ENCODE measurements at places on chromosomes 7 and 10.

DNA sequence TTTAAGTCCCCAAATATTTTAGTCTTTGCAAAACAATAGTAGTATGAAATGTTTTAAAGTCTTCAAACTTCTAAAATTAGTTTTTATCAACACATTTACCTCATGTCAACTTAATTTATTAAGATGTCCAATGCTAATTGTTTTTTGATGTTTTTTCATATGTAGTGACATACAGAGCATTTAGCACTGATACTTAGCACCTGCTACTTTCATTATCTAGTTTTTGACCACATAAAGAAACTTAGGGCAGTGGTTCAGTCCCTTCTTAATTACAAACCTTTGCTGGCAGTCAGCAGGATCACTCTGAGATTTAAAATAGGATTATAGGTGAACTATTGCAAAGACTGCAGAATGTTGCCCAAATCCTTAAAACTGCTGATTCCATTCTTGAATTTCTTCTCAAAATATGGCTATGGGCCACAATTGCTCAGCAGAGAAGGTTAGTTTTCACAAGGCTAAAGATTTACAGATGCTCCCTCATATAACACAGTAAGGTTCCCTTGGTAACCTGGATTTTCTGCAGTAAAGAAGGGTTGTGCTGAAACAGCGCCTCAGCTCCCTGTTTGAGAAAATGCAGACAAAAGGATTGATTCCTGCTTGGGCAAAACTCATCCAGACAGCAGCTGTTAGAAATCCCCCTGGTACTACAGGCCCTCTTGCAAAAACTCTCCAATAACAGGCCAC lies 3.4 kb downstream of the GPR85 start:
- no peak for DNase-seq

DNA sequence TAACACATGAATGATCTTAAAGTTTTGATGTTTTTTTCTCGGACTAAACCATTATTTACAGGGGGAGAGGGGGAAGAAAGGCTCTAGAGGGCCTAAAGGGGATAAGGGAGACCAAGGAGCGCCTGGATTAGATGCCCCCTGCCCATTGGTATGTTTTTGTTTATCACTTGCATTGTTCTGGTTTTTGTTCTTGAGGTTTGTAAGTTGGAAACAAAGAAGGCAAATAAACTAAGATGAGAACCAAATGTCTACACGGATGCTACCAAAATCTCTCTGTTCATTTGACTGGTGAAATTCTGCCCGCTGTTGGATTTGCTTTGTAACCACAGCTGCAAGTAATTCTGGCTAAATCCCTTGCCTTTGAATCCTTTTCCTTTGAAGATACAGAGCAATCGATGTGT lies 99.8 kb upstream of the MACROH2A2 start:
- DNase-seq, result no peak

DNA sequence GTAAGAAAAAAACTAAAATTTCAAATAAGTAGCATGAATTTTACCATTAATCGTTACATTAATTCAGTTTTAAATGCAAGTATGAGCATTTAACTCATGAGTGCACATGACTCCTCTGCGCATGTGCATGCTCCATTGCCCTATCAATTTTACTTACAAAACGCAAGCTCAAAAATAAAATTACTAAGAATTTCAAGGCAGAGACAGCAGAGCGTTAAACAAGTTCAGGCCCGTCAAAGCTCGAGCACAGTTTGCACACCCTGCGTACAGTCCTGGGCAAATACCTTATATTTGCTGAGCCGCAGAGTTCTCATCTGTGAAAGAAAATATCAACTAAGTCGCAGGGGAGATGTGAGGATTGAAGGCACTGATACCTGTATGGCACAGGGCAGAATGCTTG lies 373.6 kb downstream of the BBS9 start:
- no peak for DNase-seq

DNA sequence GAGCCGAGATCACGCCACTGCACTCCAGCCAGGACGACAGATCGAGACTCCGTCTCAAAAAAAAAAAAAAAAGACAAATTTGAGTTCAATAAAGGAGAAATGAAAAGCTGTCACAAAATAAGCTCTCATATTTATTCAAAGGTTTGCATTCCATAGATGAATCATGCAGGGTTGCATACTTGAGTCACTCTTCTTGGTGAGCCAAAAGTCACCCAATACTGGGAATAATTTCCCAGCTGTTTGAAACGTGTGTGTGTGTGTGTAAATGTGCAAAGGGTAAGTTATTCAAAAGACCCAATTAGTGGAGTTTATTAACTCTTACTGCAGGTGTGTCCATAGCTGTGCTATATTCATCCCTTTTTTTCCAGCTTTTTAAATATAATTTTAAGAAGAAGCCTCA lies 297.7 kb downstream of the CCDC3 start:
- DNase-seq, result no peak

GRCh38 chr7:156113731-156114130 lies 301.5 kb upstream of the SHH start:
- no peak for DNase-seq

- DNase-seq, result no peak
Observed at GRCh38 chr7:55308186-55308929, 56.8 kb upstream of the LANCL2 start.

DNA sequence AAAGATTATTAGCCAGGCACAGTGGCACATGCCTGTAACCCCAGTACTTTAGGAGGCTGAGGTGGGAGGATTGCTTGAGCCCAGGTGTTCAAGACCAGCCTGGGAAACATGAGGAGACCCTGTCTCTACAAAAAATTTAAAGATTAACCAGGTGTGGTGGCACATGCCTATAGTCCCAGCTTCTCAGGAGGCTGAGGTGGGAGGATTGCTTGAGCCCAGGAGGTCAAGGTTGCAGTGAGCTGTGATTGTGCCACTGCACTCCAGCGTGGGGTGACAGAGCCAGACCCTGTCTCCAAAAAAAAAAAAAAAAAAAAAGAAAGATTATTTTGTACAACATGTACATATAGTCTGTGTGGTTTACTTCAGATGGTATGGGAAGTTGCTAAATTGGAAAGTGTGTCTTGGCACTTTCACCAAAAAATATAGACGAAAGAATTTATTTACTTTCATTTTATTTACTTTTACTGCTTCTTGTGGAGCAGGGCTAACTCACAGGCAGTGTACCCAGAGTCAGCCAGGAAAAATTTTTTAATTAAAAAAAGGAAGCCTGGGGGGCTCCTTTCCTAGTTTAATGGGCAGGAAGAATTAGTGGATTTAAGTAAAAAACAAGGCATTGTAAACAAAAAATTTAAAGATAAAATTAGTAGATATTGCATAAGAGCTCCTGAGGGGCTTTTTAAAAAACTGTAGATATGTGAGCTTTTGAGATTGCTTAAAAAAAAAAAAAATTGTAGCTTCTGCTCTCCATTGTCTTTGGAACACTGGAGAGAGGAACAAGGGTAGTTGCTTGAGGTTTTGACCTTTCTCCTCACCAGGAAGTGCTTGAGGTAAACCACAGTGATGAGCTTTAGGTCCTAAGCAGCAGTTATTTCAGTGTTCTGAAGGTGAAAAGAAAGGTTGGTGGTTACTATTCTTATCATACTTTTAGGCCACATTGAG lies 44.6 kb upstream of the VDAC2 start:
- DNase-seq, result no peak

- DNase-seq, result no peak
Observed at GRCh38 chr10:92697663-92698511, 8.1 kb downstream of the HHEX start.

GRCh38 chr7:4158441-4159153 lies 523.5 kb upstream of the FOXK1 start:
- DNase-seq, result no peak

- DNase-seq, result no peak
Observed at GRCh38 chr7:118306771-118307170, 82.3 kb downstream of the ANKRD7 start.

GRCh38 chr7:27112955-27113949 lies 10.8 kb upstream of the HOXA2 start:
- DNase-seq, result no peak

- DNase-seq, result no peak
Observed at GRCh38 chr10:121683816-121684215, 85.6 kb upstream of the FGFR2 start.

DNA sequence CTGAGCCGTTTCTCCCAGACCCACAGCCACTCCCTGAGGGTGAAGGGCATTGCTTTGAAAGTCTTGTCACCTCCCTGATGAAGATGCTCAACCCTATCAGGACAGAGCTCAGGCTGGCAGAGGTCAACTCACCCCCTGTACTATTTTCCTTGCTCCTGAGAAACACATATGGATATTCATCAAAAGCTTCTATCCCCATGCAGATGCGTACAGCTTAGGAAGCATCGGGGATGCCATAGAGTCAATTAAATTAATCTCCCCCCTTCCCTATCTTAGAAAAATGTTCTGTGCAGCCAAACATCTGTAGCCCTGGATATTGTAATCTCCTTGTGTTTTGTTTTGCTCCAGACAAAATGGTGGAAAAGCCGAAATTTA lies 67.2 kb downstream of the EMX2 start:
- DNase-seq, result no peak

- DNase-seq, result no peak
Observed at GRCh38 chr7:30278376-30278775, 6.0 kb upstream of the ZNRF2 start.

DNA sequence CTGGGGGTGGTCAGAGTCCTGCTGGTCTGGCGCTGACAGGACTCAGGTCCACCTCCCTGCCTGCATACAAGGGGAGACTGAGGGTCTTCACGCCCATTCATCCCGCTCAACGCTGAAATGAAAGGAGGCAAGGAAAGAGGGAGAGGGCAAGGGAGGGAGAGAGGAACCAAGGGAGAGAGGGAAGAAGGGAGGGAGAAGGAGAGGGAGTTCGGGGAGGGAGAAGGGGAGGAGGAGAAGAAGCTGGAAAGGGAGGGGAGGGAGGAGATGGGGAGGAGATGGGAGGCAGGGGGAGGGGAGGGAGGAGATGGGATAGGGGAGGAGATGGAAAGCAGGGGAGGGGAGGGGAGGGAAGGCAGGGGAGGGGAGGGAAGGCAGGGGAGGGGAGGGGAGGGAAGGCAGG lies 69.4 kb upstream of the INPP5A start:
- DNase-seq, result no peak

Data from amygdala (tissue), 56 donors.